Activated naive CD8-positive, alpha-beta T cell treated with anti-CD3 and anti-CD28 coated beads, Interleukin-2, amount 50 U/mL, for 24 hours (primary cell): ENCODE measurements at places on chromosomes 7 and 10.

GRCh38 chr10:95496246-95496911, 64.8 kb downstream of the SORBS1 start:
- DNase-seq, result no peak

- DNase-seq, result peak; percentile 74
Measured at GRCh38 chr7:148262721-148263229, 327.8 kb upstream of the C7orf33 start.

- DNase-seq, result no peak
Measured at GRCh38 chr7:88758381-88759229, 895 bp upstream of the ZNF804B start.

GRCh38 chr10:43885252-43885651, 236.6 kb upstream of the ZNF32 start:
- no peak for DNase-seq

DNA sequence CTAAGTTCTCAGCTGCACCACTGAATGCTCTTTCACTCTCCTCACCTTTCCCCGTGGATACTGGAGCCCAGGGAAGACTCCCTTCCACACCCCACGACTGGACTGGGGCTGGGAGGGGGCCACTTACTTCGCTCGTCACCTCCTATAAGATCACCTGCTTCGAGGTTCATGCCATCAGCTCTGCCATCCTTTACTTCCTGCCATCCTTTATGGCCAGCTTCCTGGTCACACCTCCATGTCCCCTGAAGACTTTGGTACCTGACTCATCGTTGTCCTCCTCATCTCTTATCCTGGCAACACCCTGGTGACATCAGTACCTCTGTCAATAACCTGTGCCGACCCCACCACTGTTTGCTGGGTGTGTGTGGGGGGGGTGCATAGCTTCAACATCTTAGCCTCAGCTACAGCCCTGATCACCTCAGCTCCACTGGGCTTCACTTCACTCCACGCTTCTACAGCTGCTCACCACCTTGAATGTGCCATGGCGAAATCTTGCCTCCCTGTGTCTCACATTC, 8.7 kb upstream of the VDAC2 start:
- DNase-seq, result no peak

DNA sequence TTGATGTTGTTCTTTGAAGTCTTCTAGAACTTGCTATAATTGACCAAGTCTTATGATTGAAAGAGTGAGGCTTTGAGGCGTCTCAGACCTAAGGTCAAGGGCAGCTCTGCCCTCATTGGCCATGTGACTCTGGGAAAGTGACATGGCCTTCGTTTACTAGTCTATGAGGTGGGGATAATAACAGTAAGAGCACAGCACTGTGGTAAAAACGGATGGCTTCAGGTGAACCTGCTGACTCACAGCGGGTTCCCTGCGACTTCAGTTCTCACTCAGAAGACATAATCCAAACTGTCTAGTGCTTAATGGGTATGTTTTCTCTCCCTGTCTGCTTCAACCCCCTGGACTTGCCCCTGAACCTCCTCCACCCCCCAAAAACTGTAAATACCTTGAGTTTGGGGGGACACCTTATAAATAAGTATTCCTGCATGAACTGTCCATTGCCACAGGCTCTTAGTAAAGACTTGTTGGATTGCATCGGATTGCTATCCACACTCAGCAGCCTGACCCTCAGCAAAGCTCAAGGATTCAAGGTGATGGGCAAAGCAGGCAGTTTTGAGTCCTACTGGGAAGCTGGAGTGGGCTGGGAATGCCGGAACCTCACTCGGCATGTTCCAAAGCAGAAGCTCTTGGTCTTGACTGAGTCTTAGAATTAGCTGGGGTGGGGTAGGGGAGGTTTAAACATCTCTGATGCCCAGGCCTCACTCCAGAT, 304.6 kb downstream of the KLF6 start:
- DNase-seq, result no peak

- peak; percentile 31 for DNase-seq
Measured at GRCh38 chr7:78020136-78020873, 221.7 kb downstream of the PHTF2 start.

- DNase-seq, result no peak
Measured at GRCh38 chr10:61089251-61089650, 145.3 kb upstream of the RHOBTB1 start.

DNA sequence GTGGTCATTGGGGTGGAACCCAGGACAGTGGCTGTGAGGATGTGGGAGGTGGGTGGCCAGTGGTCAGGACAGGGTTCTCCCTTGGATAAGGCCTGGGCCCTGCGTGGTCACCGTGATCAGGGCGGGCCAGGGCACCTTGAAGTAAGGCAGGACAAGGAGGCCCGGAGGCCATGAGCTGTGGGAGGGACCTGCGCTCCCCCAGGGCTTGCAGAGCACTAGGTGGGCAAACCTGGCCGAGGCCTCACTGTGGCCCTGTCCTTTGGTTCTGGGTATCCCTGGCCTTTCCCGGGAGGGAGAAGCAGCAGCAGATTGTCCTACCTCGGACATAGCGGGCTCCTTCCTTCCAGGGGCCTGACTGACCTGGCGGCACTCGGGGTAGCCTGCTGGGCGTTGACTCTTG, 144.8 kb upstream of the RET start:
- DNase-seq, result no peak

- no peak for DNase-seq
Measured at GRCh38 chr7:70498232-70498992, 633.5 kb upstream of the GALNT17 start.

DNA sequence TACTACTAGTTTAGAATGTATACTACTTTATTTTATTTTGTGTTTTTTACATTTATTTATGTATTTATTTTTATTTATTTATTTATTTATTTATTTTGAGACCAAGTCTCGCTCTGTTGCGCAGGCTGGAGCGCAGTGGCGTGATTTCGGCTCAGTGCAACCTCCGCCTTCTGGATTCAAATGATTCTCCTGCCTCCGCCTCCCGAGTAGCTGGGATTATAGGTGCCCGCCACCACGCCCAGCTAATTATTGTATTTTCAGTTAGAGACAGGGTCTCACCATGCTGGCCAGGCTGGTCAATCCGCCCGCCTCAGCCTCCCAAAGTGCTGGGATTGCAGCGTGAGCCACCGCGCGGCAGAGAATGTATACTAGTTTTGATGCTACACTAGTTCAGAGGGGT, 2.0 kb upstream of the PARD3 start:
- no peak for DNase-seq

DNA sequence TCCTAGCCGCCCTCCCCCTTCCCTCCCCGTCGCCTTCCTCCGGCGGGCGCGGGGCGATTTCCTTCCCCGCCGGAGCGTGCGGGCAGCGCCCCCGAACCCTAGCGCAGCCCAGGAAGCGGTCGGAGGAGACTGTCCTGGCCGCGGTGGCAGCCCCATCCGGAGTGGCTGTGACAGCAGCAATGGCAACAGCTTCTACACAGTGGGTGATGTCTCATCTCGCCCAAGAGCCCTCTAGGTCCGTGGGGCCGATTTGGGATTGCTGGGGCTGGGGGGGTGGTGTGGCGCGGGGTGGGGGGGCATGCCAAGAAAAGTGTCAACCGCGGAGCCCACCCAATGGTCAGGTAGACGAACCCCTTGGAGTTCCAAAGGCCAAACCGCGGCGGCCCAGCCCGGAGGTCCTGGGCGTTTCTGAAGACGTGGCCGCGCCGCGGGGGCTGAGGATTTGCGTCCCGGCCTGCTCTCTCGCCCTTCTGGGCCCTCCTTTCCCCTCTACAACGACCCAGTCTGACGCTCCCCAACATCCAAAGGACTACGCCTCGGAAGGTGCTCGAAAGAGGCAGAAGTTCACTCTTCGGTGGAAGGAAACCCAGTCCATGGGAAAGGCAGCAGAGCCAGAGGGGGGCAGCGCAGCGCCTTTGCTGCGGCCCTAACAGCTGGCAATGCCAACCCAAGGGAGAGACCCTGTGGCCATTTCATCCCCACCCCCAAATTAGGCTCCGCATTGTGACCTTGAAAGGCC, 603 bp upstream of the TWIST1 start:
- no peak for DNase-seq

GRCh38 chr7:130868139-130868538, 134.1 kb upstream of the KLF14 start:
- DNase-seq, result no peak

DNA sequence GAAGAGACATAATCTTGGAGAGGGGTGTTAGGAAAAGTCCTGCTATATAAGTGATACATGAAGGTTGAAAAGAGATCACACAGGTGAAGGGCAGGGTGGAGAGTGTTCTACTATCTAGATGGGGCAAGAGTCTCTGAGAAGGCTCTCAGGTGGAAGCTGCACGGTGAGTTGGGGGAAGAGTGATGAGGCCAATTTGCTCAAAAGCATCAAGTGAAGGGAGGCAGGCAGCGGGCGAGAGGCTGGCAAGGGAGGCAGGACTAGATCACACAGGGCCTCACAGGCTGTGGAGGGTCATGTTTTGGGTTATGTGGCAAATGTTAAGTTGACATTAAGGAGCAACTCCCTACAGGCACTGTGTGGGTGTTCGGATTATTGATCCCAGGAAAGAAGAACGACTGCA, 2.6 kb upstream of the COL17A1 start:
- DNase-seq, result no peak

DNA sequence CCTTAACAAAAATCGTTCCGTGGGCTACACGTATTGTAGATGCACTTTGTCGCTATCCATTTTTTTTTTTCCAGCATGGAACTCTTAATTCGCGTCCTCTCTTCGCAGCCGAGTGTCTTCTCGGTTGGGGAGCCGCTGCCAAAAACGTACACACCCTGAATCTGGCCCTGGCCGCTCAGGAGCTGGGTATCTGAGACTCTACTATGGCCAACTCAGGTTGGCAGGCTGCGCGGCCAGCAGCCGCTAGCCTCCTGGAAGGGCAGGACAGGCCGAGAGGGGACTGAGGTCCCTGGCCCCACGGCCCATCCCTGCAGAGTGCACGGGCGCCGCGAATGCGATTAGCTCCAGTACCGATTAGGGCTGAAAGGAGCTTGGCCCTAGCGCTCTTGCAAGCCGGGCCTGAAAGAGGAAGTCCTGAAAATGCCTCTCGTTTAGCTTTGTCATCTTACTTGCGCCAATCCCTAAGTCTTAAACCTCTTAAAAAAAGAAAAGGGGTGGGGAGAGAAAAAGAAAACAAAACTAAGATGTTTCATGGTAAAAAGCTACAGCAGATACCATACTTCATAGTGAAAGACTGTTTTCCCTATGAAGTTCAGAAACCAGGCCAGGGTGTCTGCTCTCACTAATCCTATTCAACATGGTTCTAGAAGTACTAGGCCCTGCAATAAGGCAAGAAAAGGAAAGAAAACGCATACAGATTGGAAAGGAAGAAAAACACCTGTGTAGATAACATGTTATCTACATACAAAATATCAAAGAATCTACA, 113.2 kb upstream of the RHEB start:
- DNase-seq, result peak; percentile 53

DNA sequence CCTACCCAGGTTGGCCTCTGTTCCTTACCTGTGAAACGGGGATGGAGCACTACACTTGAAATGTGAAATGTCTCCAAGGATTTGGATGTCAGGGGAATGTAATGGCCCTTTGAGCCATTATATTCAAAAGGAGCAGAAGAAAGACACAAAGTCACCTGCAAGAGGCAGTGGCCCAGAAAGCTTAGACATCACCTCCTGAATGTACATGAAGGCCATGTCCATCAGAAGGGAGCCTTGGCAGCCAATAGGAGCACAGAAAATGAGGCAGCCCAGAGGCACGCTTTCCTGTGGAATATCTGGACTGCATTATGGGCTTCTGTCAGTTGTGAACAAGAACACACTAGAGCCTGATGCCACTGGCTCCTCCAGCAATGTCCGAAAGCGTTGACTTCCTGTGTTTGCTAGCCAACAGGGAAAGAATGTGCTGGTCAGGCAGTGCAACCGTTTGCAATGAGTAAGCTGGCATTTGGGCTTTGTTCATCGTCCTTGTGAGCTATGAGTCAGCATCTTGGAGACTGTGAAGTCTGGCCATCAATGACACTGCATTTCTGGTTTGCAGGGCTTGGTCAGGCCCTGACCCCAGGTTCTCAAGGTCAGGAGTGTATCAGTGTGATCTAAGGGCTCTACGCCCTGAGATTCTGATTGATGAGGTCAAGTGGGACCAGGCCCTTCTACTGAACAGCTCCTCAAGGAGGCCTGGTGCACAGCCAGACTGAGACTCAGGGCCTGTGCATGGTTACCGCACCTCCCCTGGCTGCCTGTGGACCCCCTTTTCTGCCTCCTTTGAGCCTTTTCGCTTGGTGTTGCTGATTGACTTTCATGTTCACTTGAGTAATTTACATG, 222.4 kb downstream of the RPS24 start:
- no peak for DNase-seq

DNA sequence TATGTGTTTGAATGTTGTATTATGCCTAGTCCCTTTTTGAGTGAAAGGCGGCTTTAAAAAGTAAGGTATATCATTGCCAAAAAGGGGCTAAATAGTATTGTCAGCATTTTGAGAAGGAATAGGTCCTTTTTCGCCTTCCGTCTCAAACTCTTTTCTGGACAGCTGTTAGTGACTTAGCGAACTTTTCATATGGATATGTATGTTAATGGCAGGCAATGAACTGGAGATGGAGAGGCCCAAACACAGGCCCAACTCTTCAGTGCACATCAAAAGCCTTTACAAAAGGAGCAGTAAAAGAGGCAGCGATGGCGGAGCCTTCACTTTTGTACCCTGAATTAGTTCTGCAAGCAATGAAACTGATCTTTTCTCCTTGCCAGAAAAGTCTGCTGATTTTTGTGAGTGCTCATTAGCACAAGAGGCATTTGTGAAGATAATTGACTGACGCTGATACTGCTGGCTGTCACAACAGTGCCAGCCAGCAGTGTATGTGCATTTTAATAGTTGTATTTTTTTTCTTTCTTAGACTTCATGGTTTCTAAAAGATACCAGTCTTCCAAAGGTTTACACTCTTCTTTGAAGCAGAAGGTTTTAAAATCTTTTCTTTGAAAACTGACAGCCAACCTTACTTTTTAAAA, 243.7 kb upstream of the SP8 start:
- DNase-seq, result no peak

- DNase-seq, result no peak
Measured at GRCh38 chr10:86111902-86112545, 254.6 kb downstream of the GRID1 start.

DNA sequence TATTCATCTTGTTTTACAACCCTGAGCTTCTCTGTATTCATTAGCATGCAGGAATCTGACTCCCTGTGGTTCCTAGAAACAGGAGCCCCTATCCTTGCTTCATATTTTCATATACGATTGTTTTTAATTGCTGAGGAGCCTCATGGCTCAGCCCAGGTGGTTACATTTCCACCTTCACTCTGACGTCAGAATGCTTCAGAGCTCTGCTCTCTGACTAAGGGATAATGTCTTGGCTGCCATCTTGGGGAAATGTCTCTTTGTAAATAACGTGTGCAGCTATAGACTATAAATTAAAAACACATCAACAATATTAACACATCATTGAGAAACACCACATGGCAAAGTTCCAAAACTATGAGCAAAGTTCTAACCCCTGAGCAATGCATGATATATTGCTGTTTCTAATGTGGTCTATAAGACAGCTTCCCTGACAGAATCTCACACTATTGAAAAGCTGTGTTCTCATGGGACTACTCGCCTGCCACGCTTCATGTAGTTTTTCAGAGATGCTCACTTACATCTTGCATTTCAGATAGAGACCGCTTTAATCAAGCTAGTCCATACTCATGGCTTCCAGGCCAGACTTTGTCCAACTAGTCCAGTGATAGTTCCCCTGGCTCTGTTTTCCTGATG, 227.0 kb downstream of the SORCS3 start:
- DNase-seq, result no peak
